ENCODE measurements at places on chromosomes 6 and 20.

DNA sequence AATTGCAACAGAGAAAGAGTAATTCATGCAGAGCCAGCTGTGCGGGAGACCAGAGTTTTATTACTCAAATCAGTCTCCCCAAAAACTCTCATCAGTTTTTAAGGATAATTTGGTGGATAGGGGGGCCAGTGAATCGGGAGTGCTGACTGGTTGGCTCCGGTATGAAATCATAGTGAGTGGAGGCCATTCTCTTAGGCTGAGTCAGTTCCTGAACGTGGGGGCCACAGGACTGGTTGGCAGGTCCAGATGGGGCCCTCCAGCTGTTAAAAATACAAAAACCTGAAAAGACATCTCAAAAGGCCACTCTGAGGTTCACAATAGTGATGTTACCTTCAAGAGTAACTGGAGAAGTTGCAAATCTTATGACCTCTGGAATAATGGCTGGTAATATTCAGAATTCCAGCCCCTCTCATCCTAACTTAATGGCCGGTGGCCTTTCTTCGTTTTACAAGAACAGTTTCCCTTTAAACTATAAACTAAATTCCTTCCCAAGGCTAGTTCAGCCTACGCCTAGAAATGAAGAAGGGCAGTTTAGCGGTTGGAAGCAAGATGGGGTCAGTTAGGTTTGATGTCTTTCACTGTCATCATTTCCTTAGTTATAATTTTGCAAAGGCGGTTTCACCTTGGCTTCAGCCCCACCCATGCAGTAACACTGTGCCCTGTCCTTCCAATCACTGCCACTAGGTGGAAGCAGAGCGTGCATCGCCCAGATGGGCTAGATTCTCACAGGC, 6.8 kb upstream of the MICA start:
- peak; percentile 84 for DNase-seq

DNA sequence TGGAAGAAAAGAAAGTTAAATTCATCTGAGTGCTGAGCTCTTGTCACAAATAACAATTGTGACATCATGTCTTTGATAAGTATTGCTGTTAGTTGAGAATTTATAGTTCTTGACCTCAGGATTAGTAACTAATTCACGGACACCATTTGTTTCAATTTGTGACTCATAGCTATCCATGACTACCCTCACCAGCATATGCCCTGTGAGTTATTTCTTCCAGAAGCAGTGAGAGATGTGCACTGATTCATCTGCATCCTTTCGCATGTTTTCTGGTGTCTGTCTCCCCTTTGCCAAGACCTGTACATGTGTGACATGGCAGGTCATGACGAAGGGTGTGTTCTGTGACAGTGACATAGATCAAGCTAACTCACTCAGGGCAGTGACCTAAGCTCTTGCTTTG, 86.9 kb downstream of the SOBP start:
- no peak for DNase-seq

DNA sequence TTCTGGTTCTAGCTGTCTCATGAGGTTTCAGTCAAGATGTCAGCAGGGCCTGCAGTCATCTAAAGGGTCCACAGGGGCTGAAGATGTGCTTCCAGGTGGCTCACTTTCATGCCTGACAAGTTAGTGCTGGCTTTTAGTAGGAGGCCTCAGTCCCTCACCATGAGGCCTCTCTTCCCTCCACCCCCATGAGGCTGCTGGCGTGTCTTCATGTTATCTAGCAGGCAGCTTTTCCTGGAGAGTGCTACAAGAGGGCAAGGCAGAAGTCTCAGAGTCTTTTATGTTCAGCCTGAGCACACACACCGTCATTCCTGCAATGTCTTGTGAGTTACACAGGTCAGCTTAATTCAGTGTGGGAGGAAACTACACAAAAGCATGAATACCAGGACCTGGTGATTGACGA, 769.9 kb downstream of the HDGFL1 start:
- DNase-seq: no peak

DNA sequence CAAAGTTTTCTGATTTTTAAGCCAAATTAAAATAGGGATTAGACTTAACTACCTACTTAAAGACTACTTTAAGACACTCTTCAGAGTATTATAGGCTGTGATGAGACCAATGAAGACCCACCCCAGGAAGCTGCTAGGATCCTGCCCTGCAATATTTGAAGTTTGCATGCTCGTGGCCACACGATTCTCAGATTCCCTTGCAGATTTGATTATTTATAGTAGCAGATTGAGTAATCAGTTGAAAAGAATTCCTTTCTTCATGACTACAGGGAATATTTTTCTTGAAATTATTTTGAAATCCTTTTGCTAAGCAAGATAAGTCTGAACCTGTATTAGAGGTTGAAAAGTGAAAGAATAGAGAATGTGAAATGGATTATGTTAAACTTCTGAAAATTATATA, 122.3 kb downstream of the B3GAT2 start:
- no peak for DNase-seq

DNA sequence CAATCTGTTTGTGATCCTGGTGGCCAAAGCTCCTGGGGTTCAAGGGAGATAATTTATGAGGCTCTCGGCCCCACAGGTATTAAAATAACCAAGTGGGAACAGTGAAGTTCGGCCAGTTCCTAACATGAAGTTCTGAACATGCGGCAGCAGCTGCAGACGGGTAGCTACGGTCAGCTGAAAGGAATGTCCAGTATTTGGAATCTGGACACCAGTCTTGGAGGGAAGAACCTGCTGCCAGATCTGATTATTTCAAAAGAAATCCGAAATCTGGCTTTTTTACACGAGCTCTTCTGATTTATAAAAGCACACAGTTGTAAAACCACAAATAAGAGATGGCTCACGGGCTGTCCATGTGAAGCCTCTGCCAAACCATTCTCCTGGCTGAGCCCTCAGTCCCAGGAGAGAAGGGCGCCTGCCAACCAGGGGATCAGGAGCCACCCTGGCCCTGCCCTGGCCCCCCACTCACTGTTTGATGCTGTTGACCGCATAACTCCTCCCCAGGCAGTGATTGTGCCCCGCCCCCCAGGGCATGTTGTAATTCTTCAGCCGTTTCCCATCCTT, 28.2 kb upstream of the KCNB1 start:
- DNase-seq: no peak

DNA sequence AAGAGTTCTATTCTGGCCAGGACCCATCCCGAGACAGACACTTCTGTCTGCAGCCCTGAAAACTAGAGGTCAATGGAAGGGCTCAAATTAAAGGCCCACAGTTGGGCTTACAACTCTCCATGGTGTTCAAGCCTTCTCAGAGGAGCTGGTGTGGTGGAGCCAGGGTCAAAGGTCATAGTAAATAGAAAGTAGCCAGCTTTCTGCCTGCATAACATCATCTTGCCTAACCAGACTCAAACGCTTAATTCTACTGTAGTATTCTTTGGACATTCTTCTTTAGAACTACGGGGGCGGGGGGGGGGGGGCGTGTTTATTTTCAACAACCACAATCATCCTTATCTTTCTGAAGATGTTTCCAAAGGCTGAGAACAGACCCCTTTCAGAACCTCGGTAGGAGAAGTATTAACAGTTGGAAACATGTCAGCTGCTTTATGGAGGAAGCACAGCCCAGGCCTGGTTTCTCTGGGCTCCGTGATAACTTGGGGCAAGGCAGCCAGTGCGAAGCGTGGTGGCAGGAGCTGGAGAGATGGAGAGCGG, 1.5 kb upstream of the RREB1 start:
- no peak for DNase-seq

- no peak for DNase-seq
These were observed 67.7 kb upstream of the PLEKHG1 start for GRCh38 chr6:150531957-150532356.

GRCh38 chr6:135128268-135128914, 52.7 kb upstream of the MYB start:
- DNase-seq: peak; percentile 23

- DNase-seq: no peak
These were observed 4.4 kb upstream of the COL19A1 start for GRCh38 chr6:69861986-69862385.

- no peak for DNase-seq
These were observed 12.1 kb upstream of the PARD6B start for GRCh38 chr20:50719328-50719727.
